ENCODE measurements at places on chromosomes 1 and 21.

- no peak for DNase-seq
Observed at GRCh38 chr1:111961773-111962565, 27.5 kb downstream of the KCND3 start.

- no peak for DNase-seq
Observed at GRCh38 chr1:186761358-186761757, 67.4 kb upstream of the PLA2G4A start.

- no peak for DNase-seq
Observed at GRCh38 chr1:160028426-160028825, 3.4 kb downstream of the PIGM start.

DNA sequence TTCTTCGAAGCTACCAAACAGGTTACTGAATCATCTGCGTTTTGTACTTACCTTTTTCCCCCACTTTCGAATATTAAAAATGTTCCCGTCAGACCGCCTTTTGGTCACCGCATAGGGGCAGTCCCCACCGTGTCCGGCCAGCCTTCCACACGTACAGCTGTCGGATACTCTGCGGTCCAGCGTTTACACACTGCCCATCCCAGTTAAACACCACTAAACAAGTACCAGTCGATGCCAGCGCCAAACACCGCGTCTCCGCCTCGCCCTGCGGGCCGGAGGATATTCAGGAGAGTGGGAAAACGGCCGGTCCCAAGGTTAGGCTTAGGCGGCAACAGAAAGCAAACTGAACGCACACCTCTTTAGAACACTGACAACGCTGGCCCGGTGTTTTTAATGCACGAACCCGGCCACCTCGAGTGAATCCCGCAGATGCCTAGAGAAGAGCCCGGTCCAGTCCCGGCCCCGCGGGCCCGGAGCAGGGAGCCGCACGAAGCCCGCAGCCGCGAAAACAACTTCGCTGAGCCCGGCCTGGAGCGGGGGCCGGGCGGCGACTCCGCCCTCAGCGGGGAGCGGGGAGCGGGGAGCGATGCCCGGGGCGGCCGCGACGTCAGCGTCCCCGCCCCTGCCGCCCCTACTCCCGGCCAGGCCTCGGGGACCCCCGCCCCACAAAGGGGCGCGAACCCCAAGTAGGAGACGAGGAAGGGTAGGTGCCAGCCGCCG, 730 bp upstream of the PHF13 start:
- peak; percentile 66 for DNase-seq

DNA sequence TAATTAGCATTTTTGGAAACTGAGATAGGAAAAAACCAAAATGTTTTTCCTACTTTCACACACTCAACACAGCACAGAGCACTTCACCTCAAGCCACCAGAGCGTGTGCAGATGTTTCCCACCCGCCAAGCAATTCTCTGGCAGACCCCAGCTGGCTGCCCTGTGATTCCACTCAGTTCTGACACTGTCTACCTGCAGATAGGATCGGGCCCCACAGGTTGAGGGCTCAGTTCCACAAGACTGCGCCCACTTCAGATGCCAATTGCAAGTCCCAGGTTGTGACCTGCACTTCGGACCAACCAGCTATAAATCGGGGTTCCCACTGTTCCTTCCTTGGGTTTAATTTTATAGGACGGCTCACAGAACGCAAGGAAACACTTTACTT, 9.9 kb downstream of the KIAA1614 start:
- no peak for DNase-seq

GRCh38 chr1:77438236-77438913, 156.6 kb downstream of the AK5 start:
- no peak for DNase-seq

DNA sequence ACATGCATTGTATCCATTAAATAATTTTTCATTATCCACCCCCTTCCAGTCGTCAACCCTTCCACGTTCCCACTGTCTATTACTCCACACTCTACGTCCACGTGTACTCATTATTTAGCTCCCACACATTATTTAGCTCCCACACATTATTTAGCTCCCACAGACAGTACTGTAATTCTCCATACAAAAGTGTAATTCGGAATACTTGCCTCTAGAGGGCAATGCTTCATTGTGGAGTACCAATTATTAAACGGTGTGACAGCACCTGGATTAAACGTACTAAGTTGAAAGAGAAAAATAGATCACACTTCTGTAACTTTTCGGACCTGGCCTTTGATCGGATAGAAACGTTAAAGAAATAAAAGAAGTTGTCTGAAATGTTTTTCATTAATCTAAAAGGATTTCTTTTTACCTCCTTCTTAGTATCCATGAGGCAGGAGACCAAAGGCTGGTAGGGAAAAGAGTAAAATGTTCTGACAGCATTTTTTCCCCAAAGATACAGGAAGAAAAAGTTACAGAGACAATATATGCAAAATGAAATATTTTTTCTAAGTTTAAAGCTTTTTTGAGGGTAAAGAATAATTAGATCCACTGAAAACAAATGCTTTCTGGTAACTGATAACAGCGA, 99.2 kb downstream of the LHX8 start:
- peak; percentile 15 for DNase-seq

- no peak for DNase-seq
Observed at GRCh38 chr1:17877896-17878295, 122.8 kb downstream of the ACTL8 start.

- no peak for DNase-seq
Observed at GRCh38 chr1:186738926-186739325, 58.7 kb upstream of the PTGS2 start.

DNA sequence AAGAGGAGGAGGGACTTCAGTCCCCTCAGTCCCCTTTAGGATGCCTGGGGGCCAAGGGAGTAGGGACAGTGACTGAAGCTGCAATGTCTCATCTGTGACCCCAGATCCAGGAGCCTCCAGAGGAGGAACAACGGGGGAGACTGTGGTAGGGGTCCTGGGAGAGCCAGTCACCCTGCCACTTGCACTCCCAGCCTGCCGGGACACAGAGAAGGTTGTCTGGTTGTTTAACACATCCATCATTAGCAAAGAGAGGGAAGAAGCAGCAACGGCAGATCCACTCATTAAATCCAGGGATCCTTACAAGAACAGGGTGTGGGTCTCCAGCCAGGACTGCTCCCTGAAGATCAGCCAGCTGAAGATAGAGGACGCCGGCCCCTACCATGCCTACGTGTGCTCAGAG, 18.3 kb downstream of the LY9 start:
- DNase-seq, result no peak

DNA sequence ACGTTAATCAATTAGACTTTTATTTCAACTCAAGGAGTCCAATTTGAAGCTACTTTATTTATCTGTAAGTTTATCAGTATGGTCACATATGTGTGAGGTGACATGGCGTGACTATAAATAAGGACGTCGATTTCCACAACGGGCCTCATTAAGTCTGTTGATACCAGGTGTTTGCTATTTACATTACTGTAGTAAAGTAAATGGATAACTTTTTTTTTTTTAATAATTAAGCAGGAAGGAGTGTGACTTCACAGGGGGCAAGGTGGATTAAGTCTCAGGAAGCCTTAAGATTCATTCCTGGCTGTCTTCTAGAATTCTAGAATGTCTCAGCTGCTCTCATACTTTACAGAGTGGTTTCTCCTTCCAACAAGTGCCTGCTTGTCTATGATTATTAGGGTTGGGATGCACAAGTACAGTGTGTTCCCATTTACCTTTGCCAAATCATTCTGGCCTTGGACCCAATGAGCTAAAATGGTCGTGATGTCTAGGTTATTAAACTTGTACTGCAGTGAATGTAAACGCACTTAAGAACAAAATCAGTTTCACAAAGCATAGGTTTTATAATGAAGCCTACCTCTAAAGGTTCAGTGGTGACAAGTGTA, 15.5 kb downstream of the MAP3K7CL start:
- no peak for DNase-seq

- no peak for DNase-seq
Observed at GRCh38 chr1:231421546-231421970, 529 bp downstream of the EGLN1 start.

DNA sequence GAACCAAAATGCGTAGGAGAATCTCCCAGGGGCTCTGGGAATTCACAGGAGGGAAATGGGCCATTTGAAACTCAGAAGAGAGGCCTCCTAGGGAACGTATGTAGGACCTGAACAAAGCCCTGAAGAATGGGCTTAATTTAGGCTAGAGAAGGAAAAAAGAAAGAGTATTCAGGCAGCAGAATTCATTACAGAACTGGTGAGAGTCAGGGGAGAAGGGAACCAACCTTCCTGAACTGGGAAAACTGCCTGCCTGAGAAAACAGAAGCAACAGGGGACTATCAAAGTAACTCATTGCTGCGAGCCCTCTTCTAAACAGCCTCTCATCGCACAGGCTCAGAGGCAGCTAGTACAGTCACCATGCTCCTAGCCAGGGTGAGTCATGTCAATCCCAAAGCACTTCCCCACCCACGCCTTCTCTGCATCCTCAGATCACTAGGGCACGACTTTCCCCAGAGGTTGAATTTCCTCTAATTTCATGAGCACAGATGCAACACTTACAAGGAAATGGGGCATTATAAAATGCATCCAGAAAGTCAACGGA, 98.1 kb downstream of the ADSS2 start:
- DNase-seq, result no peak

DNA sequence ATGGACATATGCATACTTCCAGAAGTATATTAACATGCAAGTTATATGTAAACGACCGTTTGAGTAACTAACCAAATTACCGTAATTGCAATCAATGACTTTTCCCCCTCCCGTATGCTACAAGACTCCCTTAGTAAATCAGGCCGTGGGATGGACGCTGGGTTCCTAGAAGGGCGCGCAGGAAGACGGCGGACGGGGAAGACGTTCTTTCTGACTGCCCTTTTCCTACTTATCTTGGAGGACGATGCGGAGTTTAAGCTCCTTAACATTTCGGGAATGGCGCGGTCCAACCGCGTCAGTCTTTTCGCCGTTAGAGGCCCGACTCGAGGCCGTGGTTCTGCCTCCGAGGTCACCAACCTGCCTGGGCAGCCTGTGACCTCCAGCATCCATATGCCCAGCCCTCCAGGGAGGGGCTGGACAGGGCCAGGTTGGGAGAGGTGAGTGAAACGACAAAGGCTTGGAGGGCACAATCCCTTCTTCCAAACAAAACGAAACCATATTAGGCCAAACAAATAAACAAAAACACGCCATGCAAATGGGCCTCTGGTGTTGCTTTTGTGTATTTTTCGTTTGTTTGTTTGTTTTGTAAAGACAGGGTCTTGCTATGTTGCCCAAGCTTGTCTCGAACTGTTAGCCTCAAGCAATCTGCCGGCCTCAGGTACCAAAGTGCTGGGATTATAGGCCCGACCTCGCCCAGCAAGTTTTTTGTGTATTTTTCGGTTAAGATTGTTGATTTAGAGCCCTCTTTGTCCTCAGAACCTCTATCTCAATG, 873 bp upstream of the PI4KB start:
- DNase-seq, result no peak

DNA sequence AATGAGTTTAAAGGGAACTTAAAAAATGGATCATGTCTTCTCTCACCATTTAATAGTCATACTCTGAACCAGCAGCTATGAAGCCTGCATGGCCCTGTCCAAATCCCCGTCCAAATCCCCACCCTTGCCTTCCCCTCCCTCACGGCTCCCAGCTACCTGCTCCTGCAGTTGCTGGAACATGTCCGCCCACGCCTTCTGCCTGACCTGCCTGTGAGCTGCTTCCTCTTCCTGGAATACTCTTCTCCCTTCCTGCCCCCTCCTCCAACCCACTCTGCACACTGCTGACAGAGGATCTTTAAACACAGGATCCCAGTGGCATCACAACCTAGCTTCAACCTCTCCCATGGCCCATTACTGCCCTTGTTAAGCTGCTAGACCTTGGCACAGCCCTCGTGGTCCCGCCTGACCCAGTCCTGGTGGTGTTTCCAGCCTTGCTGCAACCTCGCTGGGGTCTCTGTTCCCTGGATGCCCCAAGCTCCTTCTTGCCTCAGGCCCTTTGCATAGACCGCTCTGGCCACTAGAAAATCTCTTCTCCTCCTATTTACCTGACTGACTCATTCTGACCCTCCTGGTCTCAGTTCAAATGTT, 118.3 kb downstream of the PTPRU start:
- no peak for DNase-seq

DNA sequence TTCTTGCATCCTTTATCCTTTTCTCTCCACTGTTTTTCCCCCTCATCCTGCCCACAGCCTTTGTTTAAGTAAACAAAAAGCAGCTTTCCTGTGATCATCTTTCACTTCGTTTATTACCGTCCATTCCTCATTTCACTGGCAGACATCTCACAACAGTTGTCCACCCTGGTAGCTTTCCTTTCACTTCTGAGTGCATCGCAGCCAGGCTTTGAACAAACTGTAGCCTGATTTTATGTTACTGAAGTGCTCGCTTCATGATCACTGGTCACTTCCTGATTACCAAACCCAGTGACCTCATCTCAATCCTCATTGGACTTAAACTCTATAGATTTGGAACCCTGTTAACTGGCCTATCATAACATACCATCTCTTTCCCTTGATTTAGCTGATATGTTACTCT, 67.7 kb downstream of the SDCCAG8 start:
- peak; percentile 19 for DNase-seq

GRCh38 chr1:224061436-224061835, 52.5 kb upstream of the FBXO28 start:
- DNase-seq, result no peak

GRCh38 chr1:207670997-207671396, 26.1 kb downstream of the CR1L start:
- DNase-seq, result no peak

DNA sequence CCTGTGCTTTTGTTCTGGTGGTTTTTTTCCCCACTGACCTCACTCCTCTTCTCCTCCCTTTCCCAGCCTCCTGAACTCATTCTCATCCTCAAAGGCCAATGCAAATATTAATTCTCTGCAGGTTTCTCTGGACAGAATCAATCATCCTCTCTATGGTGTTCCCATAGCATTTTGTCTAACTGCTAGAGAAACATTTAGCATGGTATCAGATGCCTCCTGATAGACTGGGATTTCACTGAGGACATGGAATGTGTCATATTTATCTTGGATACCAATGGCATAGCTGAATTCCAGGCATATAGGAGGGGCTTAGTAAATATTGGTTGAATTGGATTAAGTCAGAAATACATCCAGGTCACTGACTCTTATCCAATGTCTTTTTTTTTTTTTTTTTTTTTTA, 46.1 kb upstream of the SRP9 start:
- no peak for DNase-seq

- DNase-seq, result no peak
Observed at GRCh38 chr1:217528271-217528670, 102.6 kb downstream of the GPATCH2 start.

DNA sequence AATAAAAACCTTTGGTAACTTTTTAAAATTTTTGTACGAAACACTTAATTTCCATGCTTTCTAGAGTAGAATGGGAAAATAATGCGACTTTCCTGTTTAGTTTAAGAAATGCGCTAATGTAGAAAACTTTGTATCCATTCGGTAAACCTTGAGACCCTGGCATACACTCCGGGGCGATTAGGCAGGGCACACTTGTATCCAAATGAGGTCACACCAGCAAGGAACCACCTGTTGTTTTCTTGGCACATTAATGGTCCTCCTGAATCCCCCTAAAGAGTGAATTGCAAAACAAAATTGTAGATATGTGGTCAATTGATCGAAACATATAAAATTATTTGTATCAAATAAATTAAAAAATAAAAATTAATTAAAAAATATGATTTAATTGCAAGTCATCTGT, 25.2 kb downstream of the CHODL start:
- no peak for DNase-seq

GRCh38 chr21:39645331-39645730, 32.6 kb downstream of the B3GALT5 start:
- no peak for DNase-seq
